ENCODE measurements at places on chromosomes 13 and 19. TPM values are rescaled to one million over a fixed set of nuclear protein-coding genes. Genes with fewer than 3 reads are reported as not detected.

DNA sequence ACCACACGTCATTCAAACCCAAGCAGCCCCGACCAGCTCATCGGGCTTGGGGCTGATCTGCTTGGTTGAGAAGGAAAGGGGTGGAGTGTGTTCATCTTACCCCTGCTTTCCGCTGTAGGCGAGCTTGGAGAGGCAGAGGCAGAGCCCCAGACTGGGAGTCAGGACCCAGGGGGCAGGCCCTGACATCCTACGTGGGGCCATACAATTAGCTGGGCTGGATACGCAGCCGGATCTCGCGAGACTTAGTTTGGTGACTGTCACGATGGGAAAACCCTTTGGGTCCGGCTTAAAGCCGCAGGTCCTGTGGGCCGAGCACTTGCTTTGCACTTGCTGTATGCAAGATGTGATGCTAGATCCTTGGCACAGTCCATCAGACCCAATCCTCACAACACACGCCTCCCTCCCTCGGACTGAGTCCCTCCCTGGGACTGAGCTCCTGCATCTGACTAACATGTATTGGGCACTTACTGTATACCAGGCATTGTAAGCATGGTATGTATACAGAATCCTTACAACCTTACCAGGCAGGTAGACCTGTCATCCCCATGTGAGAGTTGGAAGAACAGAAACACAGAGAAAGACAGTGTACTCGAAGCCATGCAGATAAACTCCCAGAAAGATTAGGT is 3.7 kb downstream of the CEACAM16 start:
- no peak overlapping the region for H3K27ac ChIP-seq
- peaks cover 3% of the 10 kb centered on the region for H3K4me1 ChIP-seq
- DNase-seq = no peak
- H3K36me3 ChIP-seq = no peaks in the 10 kb centered on the region
- H3K4me3 ChIP-seq = no peak overlapping the region

GRCh38 chr19:711254-711653 is 2.5 kb downstream of the PALM start:
- H3K4me3 ChIP-seq = no peak overlapping the region
- H3K27me3 ChIP-seq = no peaks in the 10 kb centered on the region
- H3K36me3 ChIP-seq = no peaks in the 10 kb centered on the region

GRCh38 chr19:54172471-54173358 is at the start of gene TMC4:
Gene TMC4, minus strand, starts transcription at chr19:54173160. Its CDS starts 43 bp downstream, at chr19:54173117.
- DNase-seq = no peak
- H3K36me3 ChIP-seq = no peaks in the 10 kb centered on the region
- peaks cover 6% of the 10 kb centered on the region for H3K4me1 ChIP-seq
- H3K4me3 ChIP-seq = no peak within 1 kb of the TSS
- no peaks in the 10 kb centered on the region for H3K27me3 ChIP-seq
- H3K27ac ChIP-seq = no peak within 1 kb of the TSS

ZNF345 gene
- 6.9 TPM for total RNA-seq
